ENCODE measurements at places on chromosomes 16 and 17. TPM values are rescaled to one million over a fixed set of nuclear protein-coding genes. Genes with fewer than 3 reads are reported as not detected.

SP6 gene
- 2.5 TPM for polyA plus RNA-seq

SPNS3 gene
- polyA plus RNA-seq, result 0.50 TPM

HOXB8 gene
- polyA plus RNA-seq, result not detected

CCL23 gene
- 0.42 TPM for polyA plus RNA-seq

LGALS9B gene
- polyA plus RNA-seq, result not detected

ARRB2 gene
- 24.8 TPM for polyA plus RNA-seq

DOC2A gene
- polyA plus RNA-seq, result 0.22 TPM

HOXB1 gene
- polyA plus RNA-seq, result not detected

CCL4L2 gene
- polyA plus RNA-seq, result not detected

CES3 gene
- polyA plus RNA-seq, result 0.08 TPM

STX1B gene
- 0.76 TPM for polyA plus RNA-seq

CMTR2 gene
- polyA plus RNA-seq, result 2.4 TPM

PIGQ gene
- polyA plus RNA-seq, result 21.8 TPM

FKBP10 gene
- 11.4 TPM for polyA plus RNA-seq

TAC4 gene
- polyA plus RNA-seq, result not detected

ADAM11 gene
- polyA plus RNA-seq, result 1.8 TPM

CBX2 gene
- 2.9 TPM for polyA plus RNA-seq

SYCE1L gene
- polyA plus RNA-seq, result 0.32 TPM

Measured in heart left ventricle (tissue), 16 donors.